ENCODE measurements at places on chromosomes 5 and 9.

GRCh38 chr5:146321571-146321970, 17.1 kb upstream of the POU4F3 start:
- no peak for DNase-seq

DNA sequence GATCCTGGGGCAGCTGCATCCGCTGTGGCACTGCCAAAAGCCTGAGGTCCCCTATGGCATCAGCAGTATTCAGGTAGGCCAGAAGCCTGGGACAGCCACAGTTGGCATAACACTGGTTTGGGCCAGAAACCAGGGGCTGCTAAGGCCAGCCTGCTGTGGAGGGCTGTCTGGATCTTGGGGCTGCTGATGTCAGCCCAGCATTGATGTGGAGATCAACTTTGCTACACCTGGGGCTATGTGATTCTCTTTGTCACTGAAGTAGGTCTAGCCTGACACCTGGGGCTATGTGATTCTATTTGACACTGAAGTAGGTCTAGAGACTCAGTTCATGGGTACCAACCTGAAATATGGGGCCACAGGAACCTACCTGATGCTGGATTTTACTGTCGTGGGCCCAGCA, 411.5 kb downstream of the RASEF start:
- no peak for DNase-seq

GRCh38 chr5:122121479-122122465, 7.6 kb upstream of the ZNF474 start:
- no peak for DNase-seq

DNA sequence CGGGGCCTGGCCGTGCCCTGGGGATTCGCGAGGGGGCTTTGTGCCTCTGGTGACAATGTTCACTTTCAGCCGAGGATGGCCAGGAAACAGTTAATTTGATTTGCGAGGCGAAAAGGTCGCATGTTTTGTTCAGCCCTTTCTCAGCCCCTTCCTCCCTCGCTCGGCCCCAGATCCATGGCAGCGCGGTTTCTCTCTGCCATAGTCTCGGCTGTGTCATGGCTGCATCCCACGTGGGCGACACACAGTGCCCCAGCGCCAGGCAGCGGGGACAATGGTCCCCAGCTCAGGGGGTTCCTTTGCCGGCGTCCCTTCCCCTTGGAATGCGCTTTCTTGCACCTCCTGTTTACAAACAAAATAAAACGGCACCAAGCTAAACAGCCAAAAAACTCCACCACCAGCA, 370.3 kb upstream of the IRX2 start:
- no peak for DNase-seq

- DNase-seq = no peak
Measured at GRCh38 chr5:119966028-119966427, 336.7 kb downstream of the FAM170A start.

GRCh38 chr5:141514330-141515133, 25.7 kb downstream of the PCDHGC5 start:
- DNase-seq = no peak

GRCh38 chr5:113243349-113243664, 191.5 kb downstream of the TSSK1B start:
- no peak for DNase-seq

GRCh38 chr5:60339691-60340201, 360.2 kb downstream of the DEPDC1B start:
- DNase-seq = no peak

DNA sequence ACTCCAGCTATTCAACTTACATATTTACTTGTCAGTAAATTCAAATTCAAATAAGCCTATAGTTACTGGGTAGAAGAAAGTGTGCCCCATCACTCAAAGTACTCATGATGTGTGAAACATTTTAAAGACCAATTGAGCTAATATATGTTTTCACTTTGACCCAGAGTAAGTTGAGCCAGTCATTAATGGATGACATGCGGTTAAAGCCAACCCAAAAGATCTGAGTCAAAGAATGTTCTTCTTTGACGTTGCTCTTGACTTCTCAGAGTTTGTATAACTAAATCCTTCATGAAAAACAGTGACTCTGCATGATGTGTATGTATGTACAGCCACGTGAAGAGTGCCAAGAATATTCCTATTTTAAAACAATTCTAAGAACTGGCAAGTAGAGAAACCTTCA, 237.4 kb downstream of the NR2F1-AS1 start:
- DNase-seq = no peak

DNA sequence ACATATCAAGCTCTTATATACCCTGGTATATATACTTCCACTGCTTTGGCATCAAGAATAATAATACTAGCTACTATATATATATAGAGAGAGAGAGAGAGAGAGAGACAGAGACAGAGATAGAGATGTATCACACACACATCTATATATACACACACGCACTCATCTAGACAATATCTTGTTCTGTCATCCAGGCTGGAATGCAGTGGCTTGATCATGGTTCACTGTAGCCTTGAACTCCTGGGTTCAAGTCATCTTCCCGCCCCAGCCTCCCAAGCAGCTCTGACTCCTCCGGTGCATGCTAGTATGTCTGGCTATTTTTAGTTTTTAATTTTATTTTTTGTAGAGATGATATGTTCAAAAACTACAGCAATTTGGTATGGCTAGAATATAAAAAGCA, 22.5 kb downstream of the ANKHD1 start:
- DNase-seq = no peak

GRCh38 chr5:34001241-34001841, 6.5 kb downstream of the AMACR start:
- DNase-seq = no peak
